ENCODE measurements at places on chromosomes 1 and 21.

GRCh38 chr1:225364439-225364838 lies 63.4 kb downstream of the LBR start:
- no peak for DNase-seq

- DNase-seq: no peak
Observed at GRCh38 chr1:45848714-45849113, 45.3 kb downstream of the MAST2 start.

DNA sequence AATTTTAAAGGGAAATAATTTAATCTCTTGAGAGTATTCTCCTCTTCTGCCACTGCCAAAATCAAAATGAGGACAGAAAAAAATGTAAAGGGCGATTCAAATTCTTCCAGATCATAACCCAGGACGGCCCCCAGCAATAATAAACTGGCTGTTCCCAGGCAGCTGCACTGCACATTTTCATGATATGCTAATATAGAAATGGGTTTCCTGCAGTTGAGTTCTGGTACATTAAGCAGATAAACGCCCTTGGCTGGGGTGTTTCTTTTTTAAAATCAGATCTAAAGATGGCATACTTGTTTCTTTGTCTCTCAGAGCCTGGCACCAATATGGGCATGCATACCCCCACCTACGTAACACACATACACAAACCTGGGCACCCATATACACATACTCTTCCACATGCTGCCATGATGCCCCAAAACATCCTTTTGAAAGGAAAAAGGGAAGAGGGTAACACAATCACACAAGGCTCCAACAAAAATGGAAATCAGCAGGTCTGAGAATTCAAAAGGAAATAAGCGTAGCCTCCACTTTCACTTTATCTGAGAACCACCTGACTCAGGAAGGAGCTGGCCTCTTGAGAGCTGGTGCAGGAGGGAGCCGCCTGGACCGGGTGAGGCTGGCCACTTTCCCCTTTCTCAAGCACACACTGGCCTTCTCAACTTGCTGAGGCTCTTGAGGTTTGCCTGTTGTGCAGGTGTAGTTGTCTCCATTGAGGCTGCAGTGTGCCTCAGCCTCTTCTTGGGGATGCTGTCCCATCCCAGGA lies 653.4 kb downstream of the KIF26B start:
- DNase-seq: no peak

DNA sequence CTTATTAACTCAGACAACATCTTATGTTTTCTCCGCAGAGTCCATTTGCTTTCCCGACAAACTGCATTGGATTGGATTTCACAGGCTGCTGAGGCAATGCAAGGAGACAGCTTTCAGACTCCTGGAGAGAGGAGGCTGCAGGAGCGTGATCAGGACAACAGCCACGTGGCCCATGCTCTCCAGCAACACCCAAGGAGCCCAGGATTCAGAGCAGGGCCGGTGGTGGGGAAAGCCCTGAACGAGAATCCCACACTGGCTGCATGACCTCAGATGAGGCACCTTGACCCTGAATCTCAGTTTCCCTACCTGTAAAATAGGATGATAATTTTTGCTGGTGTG lies 78.3 kb upstream of the NFASC start:
- no peak for DNase-seq

DNA sequence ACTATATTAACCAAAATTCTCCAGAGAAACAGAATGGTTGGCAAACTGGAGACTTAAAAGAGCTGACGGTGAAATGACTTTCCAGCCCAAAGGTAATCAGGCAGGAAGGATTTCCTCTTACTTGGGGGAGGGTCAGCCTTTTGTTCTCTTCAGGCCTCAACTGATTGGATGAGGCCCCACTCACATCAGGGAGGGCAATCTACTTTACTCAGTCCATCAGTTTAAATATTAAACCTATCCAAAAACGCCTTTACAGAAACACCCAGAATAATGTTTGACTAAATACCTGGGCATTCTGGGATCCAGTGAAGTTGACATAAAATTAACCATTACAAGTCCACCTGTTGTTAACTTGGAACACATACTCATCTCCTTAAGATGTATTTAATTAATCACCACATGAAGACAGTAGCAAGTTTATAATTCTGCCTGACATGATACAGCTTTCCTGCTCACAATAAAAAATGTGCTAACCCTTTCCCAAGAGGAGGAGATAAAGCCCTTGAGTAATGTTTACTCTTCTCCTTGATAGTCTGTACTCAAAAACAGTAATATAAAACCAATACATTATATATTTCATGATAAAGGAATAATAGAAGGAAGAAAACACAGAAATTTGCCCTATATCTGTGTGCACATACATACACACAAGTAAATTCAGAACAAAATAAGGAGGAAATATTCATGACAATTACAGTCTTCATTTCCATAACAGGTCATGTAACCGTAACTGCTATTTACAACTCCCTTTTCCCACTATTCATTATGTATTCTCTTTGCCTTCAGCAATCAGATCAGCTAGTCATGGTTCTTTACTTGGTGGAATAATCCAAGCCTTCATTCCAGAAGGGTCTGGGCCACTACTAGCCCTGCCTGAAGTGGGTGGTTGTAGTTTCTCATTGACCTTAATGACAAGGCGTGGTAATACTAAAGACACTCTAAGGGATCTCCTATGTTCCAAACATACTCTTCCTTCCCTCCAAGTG lies 107.5 kb upstream of the RUNX1 start:
- no peak for DNase-seq

DNA sequence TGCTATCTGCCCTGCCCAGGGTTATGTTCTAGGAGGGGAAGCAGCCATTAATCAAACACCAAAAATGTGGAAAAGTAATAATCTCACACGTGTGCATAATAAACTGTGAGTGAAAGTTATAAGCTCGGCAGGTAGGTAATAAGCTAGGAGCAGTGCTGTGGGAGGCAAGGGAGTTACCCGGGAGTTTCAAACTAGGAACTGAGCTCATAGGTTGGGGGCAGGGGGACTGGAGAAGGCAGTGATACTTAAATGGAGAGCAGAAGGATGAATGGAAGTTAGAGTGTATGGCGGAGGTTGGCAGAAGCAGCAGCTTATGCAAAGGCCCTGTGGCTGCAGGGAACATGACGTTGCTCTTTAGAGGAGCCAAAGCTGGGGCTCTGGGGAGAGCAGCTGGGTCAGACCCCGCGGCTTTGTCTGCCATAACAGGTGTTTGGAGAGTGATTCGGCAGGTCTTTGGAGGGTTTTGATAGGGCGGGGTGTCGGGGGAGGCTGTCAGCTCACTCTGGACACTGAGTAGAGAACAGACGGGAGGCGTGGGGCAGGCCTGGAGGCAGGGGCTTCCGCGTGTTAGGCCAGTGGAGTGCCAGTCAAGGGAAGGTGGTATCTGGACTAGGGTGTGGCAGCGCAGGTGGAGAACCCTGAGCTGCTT lies 20.0 kb downstream of the PTPRF start:
- no peak for DNase-seq

GRCh38 chr1:166485620-166486019 lies 318.8 kb upstream of the FAM78B start:
- DNase-seq: no peak

DNA sequence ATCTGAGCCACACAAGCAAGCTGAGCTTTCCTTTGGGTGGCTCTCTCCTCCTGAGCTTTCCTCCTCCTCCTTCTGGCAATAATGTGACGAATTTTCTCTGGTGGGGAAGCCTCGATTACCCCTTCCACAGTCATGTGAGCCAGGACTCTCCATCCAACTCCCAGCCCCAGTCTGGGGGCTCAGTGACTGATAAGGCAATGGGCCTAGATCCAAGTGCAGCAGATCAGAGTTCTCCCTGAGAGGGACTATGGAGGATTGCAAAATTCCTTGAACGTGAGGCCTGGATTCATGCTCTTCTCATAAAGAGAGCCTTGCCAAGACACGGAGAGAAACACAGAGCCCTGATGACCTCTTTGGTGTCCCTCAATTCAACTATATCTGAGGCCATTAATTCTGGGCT lies 31.3 kb upstream of the TRIM67 start:
- DNase-seq: no peak

- no peak for DNase-seq
Observed at GRCh38 chr1:150552128-150552910, 3.1 kb downstream of the ADAMTSL4 start.

GRCh38 chr1:50645139-50645538 lies 221.9 kb upstream of the DMRTA2 start:
- no peak for DNase-seq

DNA sequence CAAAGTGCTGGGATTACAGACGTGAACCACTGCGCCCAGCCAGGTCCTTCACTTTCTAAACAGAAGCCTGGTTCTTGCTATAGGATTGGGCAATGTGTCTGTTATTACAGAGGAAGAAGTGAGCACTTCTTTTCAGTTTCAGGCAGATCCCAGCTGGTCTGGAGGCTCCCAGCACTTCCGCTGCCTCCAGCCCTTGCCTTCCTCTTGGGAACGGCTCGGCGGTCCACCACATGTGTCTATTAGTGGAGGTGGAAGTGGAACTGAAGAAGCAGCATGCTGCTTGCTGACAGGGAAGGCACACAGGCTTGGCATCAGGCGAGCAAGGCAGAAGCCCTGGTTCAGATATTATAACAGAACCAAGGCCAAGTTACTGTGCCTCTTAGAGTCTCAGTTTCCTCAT lies 17.0 kb downstream of the MKNK1 start:
- DNase-seq: no peak

DNA sequence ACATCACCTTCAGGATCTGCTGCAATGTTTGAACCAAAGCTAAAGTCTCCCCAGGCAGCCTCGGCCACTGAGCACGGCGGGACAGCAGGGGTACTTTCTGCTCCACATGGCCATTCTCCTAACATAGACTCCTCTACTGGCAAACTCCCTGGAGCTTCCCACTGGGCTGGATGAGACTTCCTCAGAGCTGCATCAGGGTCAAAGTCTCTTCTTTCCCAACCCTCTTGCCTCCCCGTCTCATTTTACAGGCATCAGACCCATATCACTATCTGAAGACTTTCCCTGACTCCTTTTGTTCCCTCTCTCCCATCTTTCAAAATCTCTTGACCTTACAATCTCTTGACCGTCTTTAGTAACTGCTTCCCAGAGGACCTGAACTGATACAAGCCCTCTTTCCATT lies 42.2 kb upstream of the KIRREL1 start:
- DNase-seq: no peak

- no peak for DNase-seq
Observed at GRCh38 chr1:200874694-200875093, 1.9 kb downstream of the GPR25 start.

DNA sequence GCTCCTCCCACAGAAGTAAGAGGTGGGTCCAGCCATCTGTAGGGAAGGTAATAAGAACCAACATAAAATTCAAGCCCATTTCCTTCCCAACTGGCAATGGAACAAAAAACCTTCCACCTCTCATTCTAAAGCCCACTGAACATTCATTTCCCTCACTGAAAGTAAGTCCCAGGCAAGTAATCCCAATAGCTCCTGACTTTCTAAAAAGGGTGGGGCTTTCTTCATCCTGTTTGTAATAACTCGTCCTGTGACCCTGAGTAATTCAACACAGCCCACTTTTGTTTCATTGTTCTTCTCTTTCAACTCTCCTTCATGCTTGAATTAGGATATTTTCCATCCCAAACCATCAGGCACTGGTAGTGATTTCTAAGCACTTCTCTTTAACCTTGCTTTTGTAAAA lies 74.9 kb downstream of the DAB1 start:
- DNase-seq: no peak

DNA sequence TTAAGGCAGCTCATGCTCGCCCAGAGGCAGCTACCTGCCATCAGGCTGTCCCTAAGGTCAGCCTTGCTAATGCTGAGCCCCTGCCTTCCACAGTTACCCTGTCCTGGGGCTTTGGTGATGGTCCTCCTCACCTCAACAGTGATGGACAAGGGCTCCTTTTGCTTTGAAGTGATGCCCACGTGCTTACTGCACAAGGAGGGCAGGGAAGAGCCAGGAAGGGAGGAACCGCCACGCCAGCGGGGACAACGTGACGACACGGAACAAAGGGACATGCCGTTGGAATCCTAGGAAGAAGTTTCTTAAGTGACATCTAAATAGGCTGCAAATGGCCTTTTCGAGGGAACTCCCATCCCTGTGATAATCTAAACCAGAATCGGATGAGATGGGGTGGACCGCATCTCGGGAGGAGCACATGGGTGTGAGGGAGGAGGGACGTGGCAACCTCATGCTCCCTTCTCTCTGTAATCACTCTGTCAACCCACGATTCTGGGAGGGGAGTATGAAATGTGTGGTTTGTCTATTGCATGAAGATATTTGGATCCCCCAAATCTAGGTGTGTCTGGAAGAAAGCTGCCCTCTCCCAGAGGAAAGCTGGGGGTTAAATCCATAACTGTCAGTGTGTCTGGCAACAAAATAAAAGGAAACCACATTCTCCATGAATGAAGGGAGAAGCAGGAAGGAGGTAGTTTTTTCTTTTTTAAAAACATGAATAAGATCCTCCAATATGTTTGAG lies 110.9 kb upstream of the IRF2BP2 start:
- no peak for DNase-seq

DNA sequence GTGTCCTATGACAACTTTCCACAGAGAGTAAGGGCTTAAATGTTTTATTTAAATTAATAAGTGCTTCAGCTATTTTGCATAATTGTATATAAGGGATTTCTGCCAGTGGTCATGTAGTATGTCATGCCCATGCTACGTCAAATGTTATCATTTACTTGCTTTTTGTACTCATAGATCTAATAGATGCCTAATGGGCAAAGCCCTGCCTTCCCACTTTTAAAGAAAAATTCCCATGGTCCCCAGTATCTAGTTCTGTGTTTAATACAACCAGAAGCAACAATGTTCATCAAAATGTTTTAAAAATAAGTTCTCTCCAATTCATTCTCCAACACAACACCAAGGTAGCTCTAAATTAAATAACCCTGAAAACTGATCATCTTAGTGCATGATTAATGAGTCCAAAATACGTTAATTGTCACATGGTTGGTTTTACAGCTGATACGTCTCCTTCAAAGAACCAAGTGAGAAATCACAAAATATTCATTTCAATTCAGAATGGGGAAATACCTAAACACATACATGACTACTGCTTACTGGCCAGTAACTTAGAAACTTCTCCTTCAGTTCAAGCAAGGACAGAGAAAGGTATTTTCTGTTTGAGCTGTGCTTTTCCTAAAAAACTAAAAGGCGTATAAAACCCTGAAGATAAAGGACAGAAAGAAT lies 49.1 kb upstream of the SDC3 start:
- no peak for DNase-seq

- DNase-seq: no peak
Observed at GRCh38 chr1:31640179-31640578, 4.5 kb downstream of the PEF1 start.

DNA sequence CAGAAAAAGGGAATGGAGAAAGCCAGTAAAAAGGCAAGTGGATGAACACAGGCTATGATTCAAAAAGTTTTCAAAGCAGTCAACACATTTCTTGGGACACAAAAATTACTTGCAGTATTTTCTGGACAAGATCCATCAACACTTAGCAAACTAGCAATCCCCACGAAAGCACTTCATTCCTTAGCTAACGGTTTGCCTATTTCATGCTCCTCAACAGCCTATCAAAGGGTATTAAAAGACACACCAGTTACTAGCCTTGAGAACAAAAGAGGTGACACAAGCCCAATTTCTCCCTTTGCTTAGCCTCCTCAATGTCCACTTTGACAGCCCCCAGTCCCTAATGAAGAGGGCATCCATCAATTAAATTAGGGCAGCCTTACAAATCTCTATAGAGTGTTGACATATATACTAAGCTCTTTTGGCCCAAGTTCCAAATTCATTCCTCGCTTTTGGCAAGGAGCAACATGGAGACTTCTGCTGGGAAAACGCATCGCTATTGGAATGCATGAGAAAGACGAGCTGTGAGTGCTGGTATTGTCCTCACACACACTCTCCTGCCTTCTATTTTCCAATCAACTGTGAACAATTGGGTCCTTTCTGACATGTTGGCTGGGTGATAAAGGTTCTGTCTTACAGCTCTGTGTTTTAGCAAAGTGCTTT lies 180.0 kb downstream of the TNR start:
- DNase-seq: no peak

- no peak for DNase-seq
Observed at GRCh38 chr1:100366209-100366525, 13.9 kb downstream of the CDC14A start.
